ENCODE measurements at places on chromosomes 2 and 18.

- DNase-seq = no peak
Measured at GRCh38 chr18:48888773-48889080, 62.0 kb downstream of the SMAD7 start.

GRCh38 chr2:232434091-232434490, 21.9 kb upstream of the ALPI start:
- no peak for DNase-seq

GRCh38 chr18:75214332-75214690, 3.7 kb downstream of the TSHZ1 start:
- no peak for DNase-seq

DNA sequence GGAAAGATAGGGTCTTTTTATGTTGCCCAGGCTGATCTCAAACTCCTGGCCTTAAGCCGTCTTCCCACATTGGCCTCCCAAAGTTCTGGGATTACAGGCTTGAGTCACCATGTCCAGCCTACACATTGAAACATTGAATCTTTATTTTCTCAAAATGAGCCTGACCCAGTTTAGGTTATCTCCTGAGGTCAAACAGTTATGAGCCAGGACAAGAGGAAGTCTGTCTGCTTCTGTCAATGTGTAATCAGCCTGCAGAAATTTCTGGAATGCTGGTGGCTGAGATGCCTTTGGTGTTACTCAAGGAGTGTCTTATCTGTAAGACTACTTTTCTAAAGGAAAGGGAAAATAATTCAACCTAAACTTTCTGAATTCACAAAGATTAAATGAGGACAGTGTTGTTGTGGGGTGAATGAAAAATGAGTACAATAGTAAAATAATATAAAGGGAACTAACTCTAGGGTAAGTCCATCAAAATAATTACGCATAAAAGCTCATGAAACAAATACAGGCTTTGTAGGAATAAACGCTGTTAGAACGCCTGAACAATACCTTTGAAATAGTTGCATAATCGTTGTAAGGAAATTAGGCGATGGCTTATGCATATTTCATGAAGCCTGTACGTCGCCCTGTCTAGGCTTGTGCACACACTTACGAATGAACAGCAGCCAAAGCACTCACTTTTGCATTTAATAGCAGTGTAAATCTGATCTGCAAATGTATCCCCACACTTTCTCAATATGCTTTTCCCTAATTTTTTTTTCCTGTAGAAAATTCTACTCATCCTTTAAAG, 260.8 kb downstream of the RDH14 start:
- DNase-seq = no peak

DNA sequence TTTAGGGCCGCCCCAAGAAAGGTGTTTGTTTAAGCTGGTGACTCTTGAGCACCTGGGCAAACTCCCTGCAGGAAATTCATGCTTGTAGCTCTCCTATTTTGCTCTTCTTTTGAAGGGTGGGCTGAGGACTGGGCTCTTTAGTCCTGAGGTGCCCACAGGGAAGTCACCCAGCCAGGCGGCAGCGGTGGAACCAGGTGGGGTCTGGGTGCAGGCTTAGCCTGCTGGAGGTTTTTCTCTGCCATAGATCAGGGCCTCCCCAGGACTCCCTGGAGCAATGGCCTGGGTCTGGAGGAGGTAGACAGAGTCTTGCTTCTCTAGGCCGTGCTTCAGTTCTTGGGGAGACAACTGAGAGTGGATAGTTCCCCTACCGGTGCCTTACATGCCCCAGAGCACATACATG, 99.9 kb downstream of the CLIP4 start:
- no peak for DNase-seq

DNA sequence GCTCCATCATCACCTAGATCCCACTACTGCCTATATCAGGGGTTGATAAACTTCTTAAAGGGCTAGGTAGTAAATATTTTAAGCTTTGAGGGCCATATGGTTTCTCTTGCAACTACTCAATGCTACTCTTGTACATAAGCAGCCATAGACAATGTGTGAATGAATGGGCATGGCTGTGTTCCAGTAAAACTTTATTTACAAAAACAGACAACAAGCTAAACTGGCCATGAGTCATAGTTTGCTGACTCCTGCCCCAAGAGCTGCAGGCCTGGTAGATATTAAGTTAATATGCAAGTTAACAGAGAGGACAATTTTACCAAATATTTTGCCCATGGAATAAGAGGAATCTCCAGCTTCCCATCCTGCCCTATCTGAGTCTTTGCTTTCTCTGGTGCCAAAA, 29.8 kb upstream of the MYO3B start:
- no peak for DNase-seq

GRCh38 chr2:45942237-45942738, 290.8 kb downstream of the PRKCE start:
- DNase-seq = no peak

- DNase-seq = no peak
Measured at GRCh38 chr2:171430516-171431410, 3.0 kb downstream of the METTL8 start.

GRCh38 chr2:38146907-38147307, 71.0 kb upstream of the CYP1B1 start:
- DNase-seq = no peak
